HEK293T (cell line): ENCODE measurements at places on chromosomes 5 and 9.

GRCh38 chr5:113776832-113777525, 263.5 kb downstream of the YTHDC2 start:
- no peak for DNase-seq

DNA sequence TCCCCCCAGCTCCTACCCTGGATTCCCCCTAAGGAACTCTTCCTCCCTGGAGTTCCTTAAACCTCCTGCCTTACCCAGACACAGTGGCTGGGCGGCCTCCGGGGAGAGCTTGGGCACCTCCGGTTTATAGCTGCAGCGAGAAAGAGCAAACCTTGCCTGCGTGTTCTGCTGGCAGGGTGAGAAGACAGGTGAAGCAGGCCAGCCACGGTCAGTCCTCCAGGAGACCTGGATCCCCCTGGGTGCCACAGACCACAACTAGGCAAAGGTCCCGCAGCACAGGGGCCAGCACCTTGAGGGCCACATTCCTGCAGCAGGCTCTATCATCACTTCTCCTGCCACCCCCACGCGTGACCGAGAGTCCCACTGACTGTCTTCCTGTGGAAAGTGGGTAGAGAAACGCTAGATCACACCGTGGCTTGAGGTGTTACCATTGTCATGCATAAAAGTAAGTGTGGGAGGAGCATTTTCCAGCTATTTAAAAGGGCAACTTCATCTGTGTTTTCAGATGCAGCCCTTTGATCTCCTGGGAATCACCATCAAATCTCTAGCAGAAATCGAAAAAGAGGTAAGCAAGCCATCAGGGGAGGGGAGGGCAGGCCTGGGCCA, 130.2 kb upstream of the LMX1B start:
- no peak for DNase-seq

- DNase-seq = no peak
These were observed 2013.1 kb upstream of the CDH9 start for GRCh38 chr5:29051509-29051908.

GRCh38 chr5:132813599-132814502, 749 bp downstream of the SOWAHA start:
- peak; percentile 61 for DNase-seq

DNA sequence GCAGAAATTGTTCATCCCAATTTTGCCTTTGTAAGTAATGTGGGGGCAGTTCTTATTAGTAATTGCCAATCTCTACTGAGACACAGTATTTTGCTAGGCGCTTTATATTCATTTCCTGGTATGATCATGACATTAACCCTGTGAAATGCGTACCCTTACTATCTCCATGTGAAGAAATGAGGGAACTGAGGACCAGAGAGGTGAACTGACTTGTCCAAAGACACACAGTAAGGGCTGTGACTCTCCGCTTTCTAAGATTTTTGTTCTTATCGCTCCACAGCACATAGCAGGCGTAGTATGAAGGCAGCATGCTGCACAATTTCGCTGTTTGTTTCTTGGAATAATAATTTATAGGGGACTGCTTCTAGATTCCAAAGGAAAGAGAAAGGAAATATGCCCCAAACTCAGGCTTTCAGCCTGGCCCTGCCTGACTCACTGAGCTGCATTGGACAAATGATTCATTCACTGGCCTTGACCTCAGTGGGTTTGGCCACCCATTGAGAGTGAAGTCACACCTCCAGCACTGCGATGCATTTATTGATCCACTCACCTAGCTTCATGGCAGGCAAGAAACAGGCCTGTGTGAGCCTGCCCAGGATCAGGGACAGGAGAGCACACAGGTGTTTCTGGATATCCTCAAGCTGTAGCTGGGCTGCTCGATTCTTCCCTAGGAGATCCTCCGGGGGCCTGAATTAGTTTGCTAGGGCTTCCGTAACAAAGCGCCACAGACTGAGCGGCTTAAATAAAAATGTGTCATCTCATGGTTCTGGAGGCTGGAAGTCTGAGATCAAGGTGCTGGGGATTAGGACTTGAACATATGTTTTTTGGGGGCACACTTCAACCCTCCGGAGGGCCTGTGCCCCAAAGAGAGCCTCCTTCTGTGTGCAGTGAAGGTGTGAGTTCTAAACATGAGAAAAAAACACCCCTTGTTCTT, 7.2 kb upstream of the DUSP1 start:
- no peak for DNase-seq

- DNase-seq = no peak
These were observed 266.8 kb downstream of the MTRR start for GRCh38 chr5:8135742-8136141.

DNA sequence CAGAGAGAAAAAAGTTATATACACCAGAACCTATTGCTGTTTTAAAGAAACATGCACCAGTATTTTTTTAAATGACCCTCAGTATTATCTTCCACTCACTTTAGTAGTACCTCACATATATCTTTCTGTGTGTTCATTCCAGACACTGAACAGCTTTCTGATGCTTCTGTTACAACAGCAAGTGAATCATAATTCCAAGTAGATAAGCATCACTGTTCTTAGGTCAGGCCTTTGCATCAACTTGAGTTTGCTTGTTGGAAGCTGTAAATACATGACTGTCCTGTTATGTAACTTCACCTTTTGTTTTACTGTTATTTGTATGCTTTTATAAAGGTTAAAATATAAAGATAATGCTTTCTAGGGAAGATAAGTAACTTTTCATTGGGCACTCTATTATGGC, 184.4 kb downstream of the ISL1 start:
- DNase-seq = no peak

DNA sequence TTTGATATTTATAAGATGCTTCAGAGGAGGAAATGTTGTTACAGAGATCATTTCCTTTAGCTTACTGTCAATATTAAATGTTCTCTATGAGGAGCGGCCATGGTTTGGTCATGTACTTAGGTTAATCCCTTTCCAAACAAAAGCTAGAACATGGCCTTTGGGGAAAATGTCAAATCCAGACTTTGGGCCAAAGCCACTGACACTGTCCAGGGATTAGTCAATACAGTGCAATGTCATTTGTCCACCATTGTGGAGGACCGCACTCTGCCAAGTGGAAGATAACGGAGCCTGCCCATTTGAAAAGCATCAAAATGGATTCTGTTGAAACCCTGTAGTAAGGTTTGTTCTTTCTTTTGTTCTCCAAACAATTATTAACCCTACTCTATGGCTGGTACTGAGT, 50.1 kb downstream of the FRMPD1 start:
- no peak for DNase-seq

GRCh38 chr9:83431101-83432060, 106.8 kb downstream of the FRMD3 start:
- no peak for DNase-seq

DNA sequence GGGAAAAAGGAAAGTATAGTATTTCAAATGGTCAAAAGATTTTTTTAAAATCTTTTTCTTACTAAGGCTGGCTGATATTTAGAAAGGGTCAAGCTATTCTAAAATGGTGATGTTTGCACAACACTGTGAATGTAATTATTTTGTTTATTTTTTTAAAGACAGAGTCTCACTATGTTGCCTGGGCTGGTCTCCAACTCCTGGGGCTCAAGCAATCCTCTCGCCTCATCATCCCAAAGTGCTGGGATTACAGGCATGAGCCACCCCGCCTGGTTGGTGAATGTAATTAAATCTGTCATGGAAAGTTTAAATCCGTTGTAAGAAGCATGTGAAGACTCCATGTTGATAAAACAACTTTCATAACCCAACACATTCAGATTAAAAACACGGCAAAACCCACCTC, 2.6 kb downstream of the UBTD2 start:
- DNase-seq = no peak

DNA sequence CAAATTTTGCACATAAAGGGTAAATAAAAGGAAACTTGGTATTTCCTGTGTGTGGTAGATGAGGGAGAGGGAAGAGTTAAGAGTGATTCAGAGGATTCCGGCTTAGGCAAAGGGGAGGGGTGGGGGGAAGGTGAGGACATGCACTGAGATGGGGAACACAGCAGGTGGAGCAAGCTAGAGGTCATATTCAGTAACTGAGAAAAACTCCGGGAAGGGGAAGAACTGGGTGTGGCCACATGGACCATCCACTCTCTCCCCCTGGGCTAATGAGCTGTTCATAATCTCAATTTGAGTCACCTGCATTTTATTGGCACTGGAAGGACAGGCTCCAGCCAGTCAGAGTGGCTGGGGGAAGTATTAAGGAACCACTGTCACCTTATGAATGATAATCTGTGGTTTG, 45.1 kb upstream of the UGCG start:
- DNase-seq = no peak

- DNase-seq = no peak
These were observed 131.2 kb upstream of the HMHB1 start for GRCh38 chr5:143680672-143681259.

DNA sequence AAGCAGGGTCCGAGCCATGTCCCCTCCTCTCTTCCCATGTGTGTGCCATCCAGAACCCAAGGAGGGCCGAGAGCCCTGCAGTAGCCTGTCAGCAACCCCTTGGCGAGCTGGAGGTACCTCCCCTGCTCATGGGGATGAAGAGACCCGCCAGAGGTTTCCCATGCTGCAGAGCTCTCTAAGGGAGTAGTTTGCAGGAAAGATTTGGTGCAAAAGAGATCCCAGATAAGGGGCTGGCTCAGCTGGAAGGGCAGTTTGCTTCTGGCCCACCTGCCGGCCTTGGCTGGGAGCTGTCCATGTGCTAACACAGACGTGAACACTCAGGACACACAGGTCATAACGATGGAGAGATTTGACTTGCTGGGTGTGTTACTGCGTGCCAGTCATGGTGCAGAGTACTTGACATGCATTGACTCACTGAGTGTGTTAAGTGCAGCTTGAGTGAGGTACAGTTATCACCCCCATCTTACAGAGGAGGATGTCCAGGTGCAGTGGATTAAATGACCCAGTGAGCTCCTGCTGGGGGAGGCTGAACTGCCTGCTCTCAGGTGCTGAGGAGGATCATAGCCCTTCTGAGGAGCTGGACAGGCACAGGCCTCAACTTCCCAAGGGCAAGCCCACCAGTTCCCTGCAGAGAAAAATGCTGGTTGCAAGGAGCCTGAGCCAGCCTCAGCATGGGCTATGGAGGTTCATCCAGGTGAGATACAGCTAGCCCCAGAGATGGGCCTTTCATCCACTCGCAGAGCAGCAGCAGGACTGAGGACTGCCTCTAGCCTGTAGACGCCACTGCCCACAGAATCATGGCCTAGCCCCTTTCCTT, 6.3 kb upstream of the SLC25A48 start:
- no peak for DNase-seq

DNA sequence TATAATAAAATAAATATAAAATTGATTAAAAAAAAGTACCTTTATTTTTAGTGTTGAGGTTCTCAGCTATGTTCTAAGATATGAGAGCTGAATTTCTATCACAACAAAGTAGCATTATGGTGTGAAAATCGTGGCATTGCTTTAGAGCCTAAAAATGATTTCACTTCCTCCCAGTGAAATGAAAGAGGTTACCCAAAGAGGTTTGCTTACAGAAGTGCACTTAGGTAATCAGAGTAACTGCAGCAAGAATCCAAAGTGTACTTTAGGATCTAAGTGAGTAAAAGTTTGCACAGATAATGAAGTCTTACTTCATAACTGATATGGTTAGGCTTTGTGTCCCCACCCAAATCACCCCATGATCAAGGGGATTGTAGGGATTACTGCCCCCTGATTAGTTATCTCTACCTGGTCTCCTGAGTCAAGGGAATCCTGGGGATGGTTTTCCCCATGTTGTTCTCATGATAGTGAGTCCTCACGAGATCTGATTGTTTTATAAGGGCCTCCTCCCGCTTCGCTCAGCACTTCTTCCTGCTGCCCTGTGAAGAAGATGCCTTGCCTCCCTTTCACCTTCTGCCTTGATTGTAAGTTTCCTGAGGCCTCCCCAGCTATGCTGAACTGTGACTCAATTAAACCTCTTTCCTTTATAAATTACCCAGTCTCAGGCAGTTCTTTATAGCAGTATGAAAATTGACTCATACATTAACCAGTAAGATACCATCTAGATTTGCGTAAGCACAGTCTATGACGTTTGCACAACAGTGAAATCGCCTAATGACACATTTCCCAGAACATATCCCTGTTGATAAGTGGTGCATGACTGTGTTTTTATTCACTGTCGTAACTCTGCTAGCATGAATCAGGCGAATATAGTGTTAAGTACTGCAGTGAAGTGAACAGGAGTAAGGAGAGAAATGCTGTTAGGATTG, 40.3 kb upstream of the LRRC70 start:
- DNase-seq = no peak

DNA sequence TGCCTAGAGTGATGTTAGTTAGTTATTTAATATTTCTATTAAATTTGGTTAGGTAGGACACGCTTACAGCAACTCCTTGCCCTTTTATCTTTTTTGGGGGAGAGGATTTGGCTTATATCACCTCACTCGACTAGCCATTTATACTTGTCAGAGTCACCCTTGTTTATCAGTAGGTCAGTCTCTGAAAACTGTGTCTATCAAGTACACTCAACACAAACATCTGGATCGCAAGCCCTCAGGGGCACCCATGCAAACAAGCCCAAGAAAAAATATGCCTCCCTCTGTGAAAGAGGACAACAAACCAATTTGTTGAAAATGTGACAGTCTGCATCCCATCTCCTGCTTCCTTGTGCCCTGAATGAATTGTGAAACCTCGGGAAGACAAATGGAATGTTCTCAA, 139.9 kb downstream of the PLCXD3 start:
- no peak for DNase-seq

GRCh38 chr5:123180178-123180577, 91.1 kb downstream of the PRDM6 start:
- DNase-seq = no peak

GRCh38 chr5:76791461-76791860, 27.4 kb upstream of the F2RL1 start:
- DNase-seq = no peak

GRCh38 chr9:7542693-7543092, 256.9 kb downstream of the DMAC1 start:
- DNase-seq = no peak

- no peak for DNase-seq
These were observed 12.8 kb upstream of the VAV2 start for GRCh38 chr9:134004881-134005280.

GRCh38 chr5:65563777-65564176, 681 bp downstream of the PPWD1 start:
- no peak for DNase-seq

DNA sequence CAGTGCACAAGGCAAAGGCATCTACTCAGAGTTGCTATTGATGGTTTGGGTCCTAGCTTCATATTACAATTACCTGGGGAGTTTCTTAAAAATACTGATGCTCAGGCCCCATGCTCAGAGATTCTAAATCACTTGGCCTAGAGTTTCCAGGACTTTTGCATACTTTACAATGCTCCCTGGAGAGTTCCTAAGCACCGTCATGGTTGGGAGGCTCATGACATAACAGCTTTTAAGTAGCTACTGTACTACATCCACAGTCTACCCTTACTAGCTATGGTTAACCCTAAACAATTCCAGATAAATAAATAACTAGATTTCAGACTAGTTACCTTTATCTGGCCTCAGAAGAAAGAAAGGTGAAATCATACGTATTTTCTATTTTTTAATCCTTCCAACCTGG, 414.4 kb downstream of the PDE4D start:
- DNase-seq = no peak

DNA sequence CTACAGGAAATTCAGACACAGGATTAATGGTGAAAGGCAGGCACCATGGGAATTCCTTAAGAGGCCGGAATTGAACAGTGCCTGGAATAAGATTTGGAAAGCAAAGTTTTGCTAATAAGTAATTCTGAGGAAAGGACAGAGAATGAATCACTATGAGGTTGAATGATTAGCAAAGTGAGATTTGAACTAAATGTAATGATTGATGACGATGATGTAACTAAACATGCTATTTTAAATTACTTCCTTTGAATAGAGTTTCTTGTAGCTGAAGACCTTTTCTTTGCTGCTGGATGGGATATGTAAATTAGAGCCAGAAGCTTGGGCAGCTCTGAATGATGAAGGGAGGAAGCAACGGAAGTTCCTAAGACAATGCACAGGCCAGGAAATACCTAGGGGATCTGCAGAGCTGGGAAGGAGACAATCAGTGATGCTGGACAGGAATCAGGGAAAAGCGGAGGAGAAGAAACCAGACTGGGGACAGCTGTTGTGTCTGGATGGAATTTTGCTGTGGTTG, 482.0 kb downstream of the PSAT1 start:
- no peak for DNase-seq
